Esophagus squamous epithelium (tissue), 5 donors: ENCODE measurements at places on chromosomes 1 and 21.

- DNase-seq: no peak
Observed at GRCh38 chr1:69120817-69121216, 446.9 kb upstream of the LRRC7 start.

DNA sequence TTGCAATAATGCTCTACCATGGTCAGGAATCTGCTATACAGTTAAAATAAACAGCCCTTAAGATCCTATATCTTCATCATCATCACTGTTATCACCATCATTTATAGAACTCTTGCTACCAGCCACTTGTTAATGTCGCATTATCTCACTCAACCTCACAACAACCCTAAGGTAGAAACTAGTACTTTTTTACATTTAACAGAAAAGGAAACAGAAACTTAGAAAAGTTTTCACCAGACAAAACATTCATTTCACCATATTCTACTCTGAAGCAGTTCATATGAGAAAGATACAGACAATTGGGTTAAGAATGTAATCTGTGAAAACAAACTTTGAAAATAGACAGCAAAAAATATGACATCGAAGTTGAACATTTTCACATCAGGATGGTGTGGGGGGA, 262.6 kb downstream of the ATG4C start:
- no peak for DNase-seq

GRCh38 chr1:87104945-87105344, 190.5 kb downstream of the HS2ST1 start:
- no peak for DNase-seq

- DNase-seq: no peak
Observed at GRCh38 chr1:162835157-162835899, 25.6 kb downstream of the CCDC190 start.

DNA sequence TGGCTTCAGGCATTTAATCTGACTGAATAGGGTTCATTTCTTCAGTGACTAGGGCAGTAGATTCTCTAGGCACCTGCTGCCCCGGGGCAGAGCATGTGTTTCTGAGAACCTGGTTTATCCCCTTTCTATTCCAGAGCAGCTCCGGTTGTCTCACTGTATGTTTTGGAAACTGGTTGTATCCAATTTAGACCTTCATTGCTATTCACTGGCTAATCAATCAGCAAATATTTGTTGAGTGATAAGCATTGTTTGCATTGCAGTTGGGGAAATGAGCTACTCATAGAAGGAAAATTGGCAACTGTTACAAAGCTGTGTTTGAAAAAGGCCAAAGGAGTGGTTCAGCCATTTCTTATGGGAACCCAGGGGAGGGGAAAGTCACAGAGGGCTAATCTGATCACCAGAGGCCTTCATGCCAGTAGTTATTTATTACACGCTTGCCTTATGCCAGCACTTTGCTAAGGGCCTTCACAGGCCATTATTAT, 2.9 kb downstream of the QSOX1 start:
- no peak for DNase-seq

GRCh38 chr1:203263496-203263895, 34.0 kb upstream of the CHIT1 start:
- no peak for DNase-seq

DNA sequence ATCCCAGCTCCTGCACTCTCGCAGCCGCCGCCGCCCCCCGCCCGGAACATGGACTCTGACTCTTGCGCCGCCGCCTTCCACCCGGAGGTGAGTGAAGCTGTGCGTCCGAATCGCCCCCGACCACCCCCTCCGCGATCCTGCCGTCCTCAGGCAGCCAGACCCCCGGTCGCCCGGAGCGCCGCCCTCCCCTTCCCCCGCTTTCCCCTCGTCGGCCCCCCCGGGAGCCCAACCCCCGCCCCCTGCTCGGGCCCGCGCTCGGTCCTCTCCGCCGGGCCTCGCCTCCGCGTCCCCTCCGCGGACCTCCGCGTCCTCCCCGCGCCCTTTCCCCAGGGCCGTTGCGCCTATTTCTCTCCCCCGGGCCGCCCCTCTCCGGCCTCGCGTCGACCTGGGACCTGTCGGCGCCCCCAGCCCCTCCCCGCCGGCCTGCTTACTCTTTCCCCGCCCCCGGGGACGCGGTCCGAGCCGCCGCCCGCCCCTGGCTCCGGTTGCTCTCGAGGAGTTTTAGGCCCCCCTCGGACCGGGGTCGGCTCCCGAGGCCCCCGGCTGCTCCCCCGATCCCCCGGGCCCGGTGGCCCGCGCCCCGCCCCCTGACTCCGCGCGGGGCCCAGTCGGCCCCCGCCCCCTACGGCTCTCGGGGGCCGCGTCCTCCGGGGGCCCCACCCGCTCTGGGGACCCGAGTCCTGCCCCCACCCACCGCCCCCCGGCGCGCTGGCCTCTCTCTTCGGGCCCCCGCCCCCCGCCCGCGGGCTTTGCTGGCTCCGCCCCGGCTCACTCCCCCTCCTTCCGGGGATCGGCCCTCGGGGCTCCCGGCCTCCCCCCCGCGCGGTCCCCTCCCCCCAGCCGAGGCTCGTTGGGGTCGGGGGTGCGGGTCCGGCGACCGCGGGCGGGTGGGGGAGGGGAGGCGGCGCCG, 743 bp downstream of the PHF13 start:
- no peak for DNase-seq

DNA sequence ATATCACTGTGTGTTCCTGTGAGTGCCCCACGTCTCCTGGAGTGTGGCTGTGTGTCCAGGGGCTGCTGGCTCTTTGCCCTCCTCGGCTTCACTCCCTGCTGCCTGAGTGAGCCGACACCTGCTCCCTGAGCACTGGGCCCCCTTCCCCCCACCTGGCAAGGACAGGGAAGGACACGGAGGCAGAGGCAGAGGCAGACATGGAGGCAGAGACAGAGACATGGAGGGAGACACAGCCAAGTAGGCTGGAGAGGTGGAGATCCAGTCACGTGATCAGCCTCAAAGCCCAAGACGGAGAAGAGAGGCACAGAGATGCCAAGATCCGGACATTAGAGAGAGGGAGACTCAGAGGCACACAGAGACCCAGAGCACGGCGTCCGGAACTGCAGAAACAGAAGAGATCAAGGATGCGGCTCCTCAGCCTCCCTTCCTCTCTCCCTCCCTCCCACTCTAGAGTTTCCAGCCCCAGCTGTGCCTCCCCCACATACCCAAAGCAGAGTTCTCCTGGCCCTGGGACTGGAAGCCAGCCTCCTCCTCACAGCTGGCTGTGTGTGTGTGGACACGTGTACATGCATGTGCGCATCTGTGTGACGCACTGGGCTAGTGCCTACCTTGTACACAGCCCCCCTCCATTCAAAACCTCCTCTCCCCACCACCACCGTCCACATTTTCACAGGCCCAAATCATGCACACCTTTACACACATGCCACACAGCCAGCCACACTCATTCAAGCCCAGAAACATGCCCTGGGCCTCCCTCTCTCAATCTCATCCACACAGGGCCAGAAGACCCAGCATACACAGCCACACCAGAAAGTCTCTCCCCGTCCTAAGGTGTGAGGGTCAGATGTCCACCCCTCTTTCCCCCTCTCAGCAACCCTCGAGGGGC, 39.1 kb upstream of the WASF2 start:
- DNase-seq: no peak

GRCh38 chr1:225514671-225515081, 86.8 kb upstream of the LBR start:
- DNase-seq: no peak

DNA sequence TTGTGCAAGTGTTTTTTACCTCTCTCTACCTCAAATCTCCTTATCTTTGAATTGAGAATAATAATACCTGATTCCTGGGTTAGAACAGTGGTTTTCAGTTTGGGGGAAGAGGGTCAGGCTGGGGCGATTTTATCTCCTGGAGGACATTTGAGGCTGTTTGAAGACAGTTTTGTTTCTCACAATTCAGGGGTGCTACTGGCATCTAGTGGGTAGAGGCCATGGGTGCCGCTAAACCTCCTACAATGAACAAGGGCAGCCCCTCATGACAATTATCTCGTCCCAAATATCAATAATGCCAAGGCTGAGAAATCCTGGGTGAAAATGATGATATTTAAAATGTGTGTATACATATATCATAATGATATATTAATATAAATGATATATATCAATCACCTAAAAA, 139.1 kb upstream of the USH2A start:
- DNase-seq: no peak

DNA sequence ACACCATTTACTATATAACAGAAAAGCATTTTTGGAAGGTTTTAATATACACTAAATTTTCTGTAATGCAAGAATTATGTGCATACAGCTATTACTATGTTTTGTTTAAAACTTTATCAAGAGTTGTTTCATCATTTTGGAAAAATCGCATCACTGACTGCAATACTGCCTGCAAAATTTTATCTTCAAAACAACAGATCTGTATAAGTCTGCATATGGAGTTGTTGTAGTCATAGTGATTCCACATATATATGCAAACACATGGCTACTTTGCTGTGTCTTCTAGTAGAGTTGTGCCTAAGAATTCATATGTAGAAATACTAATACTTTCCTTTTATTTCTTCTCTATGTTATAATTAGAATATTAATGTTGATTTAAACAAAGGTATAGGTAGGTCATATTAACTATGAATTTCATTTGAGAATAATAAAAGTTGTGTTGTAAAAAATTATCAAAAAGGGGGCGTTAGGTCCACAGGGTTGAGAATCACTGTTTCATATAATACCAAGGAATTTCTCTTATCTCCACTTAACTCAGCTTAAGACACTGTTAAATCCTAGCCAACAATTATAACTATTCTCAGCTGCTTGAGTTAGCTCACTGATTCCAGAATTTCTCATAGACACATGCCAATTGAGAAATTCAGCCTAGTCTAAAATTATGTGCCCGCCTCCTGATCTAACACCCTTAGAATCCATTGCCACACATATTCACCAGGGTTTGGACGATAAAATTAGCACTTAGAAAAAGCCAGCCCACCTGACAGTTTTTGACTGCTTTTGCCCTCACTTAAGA, 22.9 kb upstream of the LAMC1 start:
- no peak for DNase-seq

DNA sequence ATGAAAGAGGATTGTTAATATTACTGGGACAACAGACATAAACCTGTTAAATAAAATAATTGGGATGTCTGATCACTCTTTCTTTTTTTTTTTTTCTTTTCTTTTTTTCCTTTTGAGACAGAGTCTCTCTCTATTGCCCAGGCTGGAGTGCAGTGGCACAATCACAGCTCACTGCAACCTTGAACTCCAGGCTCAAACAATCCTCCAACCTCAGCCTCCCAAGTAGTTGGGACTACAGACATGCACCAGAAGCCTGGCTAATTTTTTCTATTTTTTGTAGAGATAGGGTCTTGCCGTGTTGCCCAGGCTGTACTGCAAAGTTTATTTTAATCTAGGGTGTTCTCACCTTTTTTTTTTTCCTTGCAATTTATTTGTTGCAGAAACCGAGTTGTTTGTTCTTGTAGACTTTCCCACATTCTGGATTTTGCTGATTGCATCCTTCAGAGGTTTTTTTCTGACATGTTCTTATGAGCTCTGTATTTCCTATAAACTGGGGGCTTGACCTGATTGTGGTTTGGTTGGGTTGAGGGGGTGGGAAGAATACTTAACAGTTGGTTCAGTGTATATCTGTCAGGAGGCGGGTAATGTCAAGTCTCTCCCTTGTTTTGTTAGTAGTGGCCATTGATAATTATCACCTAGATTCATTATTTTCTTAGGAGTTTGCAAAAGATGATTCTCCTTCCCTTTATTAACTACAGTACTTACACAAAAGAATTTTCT, 125.2 kb downstream of the MAST2 start:
- no peak for DNase-seq

GRCh38 chr1:1164701-1165451, 8.8 kb upstream of the TTLL10 start:
- DNase-seq: no peak

DNA sequence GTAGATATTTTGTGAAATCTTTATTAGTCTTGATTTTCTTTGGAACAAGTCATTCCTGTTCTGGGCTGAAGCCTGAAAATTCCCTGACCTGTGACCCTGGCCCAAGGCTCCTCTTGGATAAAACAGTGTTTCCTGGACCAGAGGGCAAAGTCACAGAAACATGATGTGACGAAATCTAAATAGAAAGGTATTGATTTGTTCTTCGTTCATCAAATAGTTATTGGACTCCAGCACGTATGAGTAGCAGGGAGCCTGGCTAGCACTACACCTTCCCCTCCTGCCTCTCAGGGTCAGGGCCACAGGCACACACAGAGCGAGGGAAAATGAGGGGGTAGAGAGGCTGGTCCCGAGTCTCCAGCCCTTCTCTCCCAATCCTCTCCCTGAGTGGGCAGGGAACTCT, 1.7 kb upstream of the CLDN14 start:
- DNase-seq: no peak

DNA sequence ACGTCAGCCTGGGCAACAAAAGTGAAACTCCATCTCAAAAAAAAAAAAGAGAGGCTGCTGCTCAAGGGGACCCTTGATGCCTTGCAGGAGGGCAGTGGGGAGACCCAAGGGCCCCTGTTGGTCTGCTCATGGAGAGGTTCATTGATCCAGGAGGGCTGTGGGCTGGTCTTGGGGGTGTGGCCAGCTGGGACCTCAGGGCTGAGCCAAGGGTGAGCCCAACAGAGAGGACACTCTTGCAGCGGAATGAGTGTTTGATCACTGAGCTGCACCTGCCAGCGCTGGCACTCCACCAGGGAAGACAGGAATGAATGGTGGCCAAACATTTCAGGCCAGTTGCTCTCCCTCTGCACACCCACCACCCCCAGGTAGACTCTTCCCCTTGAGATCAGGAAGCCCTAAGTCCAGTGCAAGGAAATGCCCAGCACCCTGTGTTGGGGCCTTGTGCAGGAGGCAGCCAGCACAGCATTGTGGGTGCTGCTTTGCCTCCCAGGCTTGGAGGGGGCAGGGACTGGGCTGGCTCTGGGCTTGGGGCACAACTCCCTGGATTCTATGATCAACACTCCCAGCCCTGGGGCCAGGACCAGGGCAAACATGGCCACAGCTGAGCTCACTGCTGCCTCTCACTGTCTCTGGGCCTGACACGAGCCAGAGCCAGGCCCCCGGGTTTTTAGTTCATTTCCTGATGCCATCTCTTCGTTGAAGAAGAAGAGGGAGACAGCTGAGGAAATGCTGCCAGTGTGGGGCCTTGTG, 50.7 kb downstream of the IRF2BP2 start:
- DNase-seq: no peak

DNA sequence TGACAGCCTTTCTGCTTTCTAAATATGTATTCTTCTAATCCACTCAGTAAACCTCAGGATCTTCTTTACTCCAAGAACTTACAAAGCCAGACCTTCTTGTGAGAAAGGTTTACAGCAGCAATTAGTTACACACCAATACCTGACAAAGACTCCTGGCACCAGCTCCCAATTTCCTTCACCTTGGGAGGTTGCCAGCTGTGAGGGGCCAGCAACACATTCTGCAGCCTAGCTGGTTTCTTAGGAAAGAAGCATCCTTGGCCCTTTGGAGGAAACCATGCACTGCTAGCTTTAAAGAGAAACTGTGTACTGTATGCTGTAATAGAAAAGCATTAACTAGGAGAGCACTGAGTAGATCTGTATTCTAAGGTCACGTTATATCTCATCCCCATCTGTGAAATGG, 10.8 kb downstream of the FYB2 start:
- no peak for DNase-seq

- DNase-seq: no peak
Observed at GRCh38 chr1:190563230-190563629, 85.6 kb upstream of the BRINP3 start.

GRCh38 chr1:224331326-224331725, 1.4 kb upstream of the NVL start:
- no peak for DNase-seq
